MCF 10A (cell line): ENCODE measurements at places on chromosomes 11 and 22. TPM values are rescaled to one million over a fixed set of nuclear protein-coding genes. Genes with fewer than 3 reads are reported as not detected.
A peak's percentile ranks its signal among the peaks of the same experiment; 100 is the strongest.

DNA sequence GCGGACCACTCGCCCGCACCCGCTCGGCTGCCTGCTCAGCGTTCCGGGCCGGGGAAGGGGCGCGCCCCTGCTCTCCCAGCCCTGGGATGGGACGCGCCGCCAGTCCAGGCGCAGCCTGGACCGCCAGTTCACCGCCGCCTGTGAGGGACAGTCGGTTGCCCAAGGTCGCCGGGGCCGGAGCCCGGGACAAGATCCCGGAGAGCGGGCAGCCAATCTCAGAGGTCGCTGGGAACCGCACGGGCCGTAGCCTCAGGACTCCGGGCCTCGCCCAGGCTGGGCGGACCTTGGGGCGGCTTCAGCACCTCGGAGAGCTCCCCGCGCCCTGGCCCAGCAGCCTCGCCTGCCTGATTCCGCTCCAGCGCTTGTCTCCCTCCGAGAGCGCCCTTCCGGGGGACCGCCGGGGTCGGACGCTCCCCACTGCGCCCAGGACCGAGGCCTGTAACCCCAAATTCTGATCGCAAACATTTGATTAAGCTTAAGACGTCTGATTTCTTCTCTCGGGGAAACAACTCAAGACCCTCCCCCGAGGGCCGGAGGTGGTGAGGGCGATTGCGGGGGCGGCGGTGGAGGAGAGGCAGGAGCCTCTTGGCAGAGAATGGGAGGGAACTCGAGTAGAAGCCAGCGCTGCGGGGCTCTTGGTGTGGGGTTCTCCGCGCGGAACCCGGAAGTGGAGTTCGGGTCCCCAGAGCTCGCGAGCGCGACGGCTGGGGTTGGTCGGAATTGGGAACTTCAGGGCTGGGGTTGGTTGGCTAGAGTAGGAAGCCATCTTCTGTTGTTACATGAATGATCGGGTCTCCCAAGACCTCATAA is 1.1 kb upstream of the CHRM4 start:
- H3K4me1 ChIP-seq = peaks cover 5% of the 10 kb centered on the region
- H3K27me3 ChIP-seq = peaks cover 36% of the 10 kb centered on the region
- H3K4me3 ChIP-seq = peak overlapping the region; percentile 35
- peak; percentile 69 for DNase-seq

GRCh38 chr22:42217019-42217751 is 53.3 kb downstream of the TCF20 start:
- no peak for DNase-seq
- peaks cover 19% of the 10 kb centered on the region for H3K4me1 ChIP-seq
- H3K27ac ChIP-seq = no peak overlapping the region
- H3K27me3 ChIP-seq = no peaks in the 10 kb centered on the region
- H3K36me3 ChIP-seq = peaks cover 34% of the 10 kb centered on the region
- no peak overlapping the region for H3K4me3 ChIP-seq

- no peak for DNase-seq
- H3K36me3 ChIP-seq = no peaks in the 10 kb centered on the region
- peaks cover 36% of the 10 kb centered on the region for H3K4me1 ChIP-seq
- no peak overlapping the region for H3K27ac ChIP-seq
- no peak overlapping the region for H3K4me3 ChIP-seq
Measured at GRCh38 chr11:12084256-12084655, 26.1 kb upstream of the MICAL2 start.

DNA sequence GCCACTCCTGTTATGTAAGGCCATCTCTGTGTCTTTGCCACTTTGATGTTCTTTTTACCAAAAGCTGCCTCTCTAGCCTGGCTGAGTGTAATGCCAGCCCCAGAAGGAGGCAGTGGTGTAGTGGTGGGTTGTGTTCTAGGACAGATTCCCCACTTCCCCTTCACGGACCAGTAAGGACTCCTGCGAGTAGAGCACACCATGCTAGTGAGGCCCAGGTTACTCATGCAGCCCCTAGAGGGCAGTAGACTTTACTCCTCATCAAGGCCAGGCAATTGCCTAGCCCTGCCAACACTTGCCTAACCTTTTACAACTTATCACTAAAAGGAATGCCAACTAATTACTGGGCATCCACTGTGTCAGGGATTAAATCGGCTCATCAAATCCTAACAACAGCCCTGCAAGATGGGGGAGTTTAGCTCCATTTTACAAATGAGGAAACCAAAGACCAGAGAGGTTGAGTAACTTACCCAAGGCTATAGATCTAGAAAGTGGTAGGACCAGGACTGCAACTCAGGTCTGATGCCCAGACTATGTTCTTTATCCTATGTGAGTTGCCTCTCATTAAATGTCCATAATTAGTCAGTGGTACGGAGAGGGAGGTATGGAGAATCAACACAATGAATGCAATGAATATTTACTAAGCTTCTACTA is 75.3 kb downstream of the APIP start:
- DNase-seq = peak; percentile 60
- H3K27ac ChIP-seq = peak overlapping the region; percentile 27
- no peaks in the 10 kb centered on the region for H3K4me1 ChIP-seq
- no peaks in the 10 kb centered on the region for H3K36me3 ChIP-seq

DNA sequence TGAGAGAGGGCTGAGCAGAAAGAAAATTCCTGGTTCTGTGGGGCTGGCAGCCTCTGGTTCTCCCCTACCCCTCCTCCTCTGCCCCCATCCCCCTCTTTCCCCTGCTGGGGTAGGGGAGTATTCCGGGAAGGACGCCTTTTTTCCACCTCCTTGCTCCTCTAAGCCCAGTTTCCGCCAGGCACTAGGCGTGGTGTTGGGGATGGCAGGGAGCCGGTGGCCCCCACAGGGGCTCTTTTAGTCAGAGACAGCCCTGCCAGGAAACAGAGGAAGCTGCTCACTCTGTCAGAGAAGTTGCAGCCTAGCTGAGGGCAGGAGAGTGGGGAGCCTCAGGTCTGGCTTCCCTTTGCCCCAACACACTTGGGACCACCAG is 15.6 kb upstream of the ARHGEF17 start:
- H3K27ac ChIP-seq = no peak overlapping the region
- H3K36me3 ChIP-seq = peaks cover 2% of the 10 kb centered on the region
- no peak overlapping the region for H3K4me3 ChIP-seq
- no peaks in the 10 kb centered on the region for H3K27me3 ChIP-seq
- no peak for DNase-seq

DNA sequence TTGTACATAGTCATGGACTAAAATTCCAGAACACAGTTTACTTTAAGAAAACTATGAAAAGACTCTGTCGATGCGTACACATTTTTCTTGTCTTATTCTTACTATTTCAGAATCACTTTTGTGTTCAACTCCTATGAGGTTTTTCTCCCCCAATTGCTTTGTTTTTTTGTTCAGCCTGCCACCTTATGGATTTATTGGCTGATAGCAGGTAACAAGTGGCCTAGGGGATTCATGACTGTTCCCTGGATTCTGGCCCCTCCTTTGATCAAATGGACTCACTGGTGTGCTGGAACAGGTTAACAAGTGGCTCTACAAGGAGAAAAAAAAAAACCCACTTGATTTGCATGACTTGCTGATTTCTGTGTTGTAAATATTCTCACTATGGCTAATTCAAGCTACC is 10.6 kb downstream of the MMP20 start:
- no peaks in the 10 kb centered on the region for H3K27me3 ChIP-seq
- peaks cover 6% of the 10 kb centered on the region for H3K4me1 ChIP-seq
- peak; percentile 14 for DNase-seq
- H3K27ac ChIP-seq = no peak overlapping the region
- H3K36me3 ChIP-seq = no peaks in the 10 kb centered on the region

CST6 gene
- total RNA-seq = not detected in 2 replicates

FADS1 gene
- 24.2 and 27.5 TPM in 2 replicates for total RNA-seq

F2 gene
- total RNA-seq = not detected in 2 replicates

HIPK3 gene
- 51.4 and 53.7 TPM in 2 replicates for total RNA-seq

OR6A2 gene
- 0.17 and 0.28 TPM in 2 replicates for total RNA-seq

CCDC15 gene
- 2.8 and 3.4 TPM in 2 replicates for total RNA-seq

CHEK1 gene
- 23.7 and 33.3 TPM in 2 replicates for total RNA-seq
